ENCODE measurements at places on chromosomes 16 and 17.

DNA sequence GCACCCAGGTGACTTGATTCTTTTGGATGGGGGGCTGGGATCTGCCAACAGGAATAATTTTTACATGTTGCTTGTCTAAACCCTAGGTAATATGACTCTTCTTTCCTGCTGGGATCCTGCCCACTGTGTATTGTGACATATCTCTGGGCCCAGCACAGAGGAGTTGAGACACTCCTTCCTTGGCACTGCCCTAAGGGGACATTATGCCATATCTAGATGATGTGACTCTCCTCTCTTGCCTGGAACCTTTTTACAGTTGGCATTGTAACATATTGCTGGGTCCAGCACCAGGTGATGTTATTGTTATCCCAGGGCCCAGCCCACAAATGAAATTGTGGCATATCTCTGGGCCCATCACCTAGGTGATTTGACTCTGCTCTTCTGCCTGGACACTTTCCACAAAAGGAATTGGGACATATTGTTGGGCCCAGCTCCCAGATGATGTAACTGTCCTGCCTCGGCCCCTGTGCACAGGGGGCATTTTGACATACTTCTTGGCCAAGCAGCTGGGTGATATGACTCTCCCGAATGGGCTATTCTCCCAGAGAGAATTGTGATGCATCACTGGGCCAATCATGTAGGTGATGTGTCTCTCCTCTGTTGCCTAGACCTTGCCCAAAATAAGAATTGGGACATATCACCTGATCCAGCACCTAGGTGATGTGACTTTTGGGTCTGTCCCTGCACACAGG lies 1837.7 kb downstream of the TP53TG3F start:
- DNase-seq = no peak

DNA sequence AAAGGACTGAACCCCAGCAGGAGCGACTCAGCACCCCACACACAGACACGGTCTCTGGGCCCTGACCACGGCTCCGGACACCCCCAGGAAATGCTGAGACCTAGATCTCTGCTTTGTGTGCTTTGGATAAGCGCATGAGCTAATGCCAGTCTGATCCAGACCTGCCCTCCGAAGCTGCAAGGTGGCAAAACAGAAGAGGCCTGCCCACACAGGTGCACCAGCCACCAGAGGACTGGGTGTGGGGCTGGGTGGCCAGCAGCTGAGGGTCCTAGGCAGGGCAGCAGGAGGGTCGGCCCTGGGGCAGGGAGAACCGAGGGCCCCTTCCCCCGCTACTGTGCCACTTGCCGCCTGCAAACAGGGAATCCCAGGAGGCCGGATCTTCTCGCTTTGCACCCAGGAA lies 30.7 kb upstream of the EIF1 start:
- DNase-seq = no peak

DNA sequence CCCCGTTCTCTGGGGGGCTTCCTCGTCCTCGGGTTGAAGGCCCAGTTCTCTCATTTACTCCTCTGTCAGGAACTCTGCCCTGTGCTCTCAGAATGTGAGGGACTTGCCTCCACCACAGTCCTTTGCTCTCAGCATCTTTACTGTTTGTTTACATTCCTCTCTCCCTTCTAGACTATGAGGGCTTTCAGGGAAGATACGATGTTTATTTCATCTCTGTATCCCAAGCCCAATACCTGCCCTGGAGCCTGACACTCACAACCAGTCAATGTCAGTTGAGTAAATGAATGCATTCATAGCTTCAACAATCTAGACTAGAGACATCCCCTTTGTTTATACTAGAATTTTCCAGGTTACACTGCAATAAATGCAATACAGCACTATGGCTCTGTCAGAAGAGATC lies 409.6 kb upstream of the CDH11 start:
- DNase-seq = no peak

DNA sequence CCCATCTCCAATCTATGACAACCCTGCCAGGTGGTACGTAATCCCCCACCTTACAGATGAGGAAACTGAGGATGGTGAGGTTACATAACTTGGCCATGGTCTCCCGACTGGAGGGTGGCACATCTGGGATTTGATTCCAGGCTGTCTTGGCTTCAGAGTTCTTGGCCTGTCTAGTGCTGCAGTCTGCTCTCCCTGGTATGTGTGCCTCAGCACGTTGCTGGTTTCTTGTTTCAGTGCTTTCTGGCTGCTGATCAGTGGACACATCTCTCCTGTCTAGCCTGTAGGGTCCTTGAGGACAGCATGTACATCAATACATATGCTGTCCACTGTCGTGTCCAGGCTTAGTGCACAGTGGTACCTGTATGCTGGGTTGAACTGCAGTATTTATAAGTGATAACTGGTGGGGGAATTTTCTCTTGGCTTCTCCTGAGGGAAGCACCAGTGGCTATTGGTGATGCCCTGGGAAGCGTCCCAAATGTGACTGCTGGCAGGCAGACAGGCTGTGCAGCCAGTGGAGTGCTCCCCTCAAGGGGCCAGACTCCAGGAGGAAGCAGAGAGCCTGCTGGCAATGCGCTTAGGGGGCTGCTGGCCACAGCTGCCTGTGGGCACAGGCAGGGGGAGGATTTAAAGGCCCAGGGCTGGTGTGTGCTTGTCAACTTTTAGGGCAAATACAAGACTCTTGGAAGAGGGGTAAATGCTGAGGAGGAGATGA lies 14.4 kb downstream of the CTRL start:
- DNase-seq = no peak

DNA sequence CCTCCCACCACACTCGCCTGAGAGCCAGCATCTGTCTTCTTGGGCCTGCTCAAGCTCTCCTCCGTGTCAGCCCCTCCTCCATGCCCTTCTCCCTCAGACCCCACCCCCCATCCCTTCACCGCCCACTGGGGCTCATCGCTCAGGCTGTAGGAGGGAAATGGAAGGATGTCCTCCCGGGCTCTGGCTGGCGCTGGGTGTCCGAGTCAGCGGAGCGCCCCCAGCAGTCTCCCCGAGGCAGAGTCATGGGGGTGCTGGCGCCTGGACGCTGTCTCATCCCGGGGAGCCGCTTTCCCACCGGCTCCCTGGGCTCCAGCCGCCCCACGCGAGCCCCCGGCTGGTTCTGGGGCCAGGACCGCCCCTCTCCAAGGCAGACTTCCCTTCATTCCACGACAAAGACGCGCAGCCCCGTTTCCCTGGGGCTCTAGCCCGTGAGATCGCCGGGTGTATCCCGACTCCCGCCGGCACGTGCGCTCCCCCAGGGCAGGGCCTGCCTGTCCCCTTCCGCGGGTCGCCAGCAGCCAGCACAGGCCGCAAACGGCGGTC lies 428 bp upstream of the ANTKMT start:
- no peak for DNase-seq

- DNase-seq = no peak
Measured at GRCh38 chr17:22703786-22704441, 1011.6 kb downstream of the KCNJ18 start.

DNA sequence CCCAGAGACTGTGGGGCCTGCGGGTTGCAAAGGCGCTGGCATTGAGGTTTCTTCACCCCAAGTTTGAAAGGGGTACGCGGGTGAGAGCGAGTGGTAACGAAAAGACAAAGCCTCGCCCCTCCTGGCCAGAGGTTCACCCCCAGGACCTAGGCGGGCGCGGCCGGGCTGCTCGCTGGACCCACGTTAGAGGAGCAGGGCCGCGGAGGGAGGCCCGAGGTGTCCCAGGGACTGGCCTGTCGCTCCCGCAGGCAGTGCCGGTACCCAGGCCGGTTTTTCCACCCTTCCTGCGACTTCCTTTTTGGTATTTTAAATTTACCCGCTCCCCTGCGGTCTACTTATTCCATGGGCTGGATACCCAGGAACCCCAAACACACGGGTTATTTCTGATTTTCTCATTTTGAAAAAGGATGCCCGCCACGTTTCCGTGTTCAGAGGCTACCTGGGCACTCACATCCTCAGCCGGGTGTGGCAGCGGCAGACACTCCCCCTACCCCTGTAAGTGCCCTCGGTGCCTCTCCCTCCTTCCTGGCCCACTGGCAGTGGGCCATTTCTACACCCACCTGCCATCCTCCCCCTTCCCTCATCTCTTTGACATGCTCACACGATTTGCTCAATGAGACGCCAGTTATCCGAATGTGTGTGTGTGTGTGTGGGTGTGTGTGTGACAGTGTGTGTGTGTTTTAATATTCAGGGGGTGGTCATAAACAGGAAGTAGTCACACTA lies 1.6 kb upstream of the FOXL1 start:
- no peak for DNase-seq

- no peak for DNase-seq
Measured at GRCh38 chr16:10876315-10876714, 687 bp upstream of the CIITA start.

- DNase-seq = no peak
Measured at GRCh38 chr16:84237994-84238750, 1.6 kb downstream of the KCNG4 start.

- peak; percentile 16 for DNase-seq
Measured at GRCh38 chr17:6061290-6061689, 8.9 kb upstream of the WSCD1 start.

GRCh38 chr17:66450008-66450851 lies 147.8 kb downstream of the PRKCA start:
- DNase-seq = no peak

GRCh38 chr17:4959261-4959965 lies 8.2 kb downstream of the SPAG7 start:
- DNase-seq = no peak

DNA sequence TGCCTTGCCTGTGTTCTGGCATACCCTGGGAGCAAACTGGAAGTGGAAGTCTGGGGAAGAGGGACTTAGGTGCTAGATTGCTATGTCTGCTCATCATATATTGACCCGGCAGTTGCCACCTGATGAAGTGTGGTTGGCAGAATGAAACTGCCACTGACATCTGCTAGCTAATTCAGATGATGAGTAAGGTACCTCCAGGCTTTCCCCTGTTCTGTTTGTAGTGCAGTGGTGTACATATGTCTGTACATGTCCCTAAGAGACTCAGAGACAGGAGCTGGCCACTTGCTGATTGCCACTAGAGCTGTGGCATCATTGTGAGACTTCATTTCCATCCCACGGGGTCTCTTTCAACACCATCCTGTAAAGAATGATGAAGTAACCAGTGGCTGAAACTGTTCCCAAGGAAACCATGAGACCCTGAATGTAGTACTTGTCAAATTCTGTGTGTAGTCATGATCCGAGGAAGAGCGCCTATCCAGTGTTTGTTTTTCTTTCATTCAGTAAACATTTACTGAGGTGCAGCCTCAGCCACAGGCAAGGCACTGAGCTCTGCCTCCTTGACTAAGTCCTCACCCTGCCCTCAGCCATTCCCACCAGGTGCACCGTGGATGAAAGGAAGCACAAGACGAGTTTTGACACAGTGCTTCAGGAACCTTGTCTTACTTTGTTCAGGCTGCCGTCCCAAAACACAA lies 13.2 kb downstream of the CLUAP1 start:
- DNase-seq = no peak

DNA sequence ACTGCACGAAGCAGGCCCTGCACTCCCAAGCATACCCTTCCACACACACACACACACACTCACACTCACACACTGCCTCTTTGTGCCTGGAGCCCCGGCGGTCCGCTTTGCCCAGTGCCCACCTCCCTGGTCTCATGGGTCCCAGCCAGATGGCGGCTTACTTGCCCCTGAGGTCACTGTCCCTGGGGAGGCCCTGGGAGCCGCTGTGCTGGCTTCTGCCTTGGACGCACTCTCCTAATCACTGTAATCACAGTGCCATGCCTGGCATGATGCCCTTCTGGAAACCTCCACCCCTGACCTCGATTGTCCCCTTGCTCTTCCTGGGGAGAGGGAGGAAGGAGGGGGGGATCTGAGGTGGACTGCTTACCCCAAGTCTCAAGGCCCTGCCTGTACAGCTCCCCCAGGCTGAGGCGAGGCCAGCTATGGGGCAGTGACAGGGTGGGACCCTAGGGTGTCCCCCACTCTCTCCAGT lies 36.0 kb downstream of the ARHGAP23 start:
- no peak for DNase-seq

- DNase-seq = no peak
Measured at GRCh38 chr17:9205520-9206409, 184.5 kb downstream of the NTN1 start.

GRCh38 chr16:84332975-84333684 lies 35.2 kb upstream of the ATP2C2 start:
- no peak for DNase-seq

- DNase-seq = no peak
Measured at GRCh38 chr17:33436321-33436720, 143.2 kb upstream of the ASIC2 start.

- no peak for DNase-seq
Measured at GRCh38 chr16:48613061-48613957, 3.3 kb upstream of the N4BP1 start.

GRCh38 chr16:65819136-65819898 lies 547.2 kb upstream of the CDH5 start:
- DNase-seq = no peak

DNA sequence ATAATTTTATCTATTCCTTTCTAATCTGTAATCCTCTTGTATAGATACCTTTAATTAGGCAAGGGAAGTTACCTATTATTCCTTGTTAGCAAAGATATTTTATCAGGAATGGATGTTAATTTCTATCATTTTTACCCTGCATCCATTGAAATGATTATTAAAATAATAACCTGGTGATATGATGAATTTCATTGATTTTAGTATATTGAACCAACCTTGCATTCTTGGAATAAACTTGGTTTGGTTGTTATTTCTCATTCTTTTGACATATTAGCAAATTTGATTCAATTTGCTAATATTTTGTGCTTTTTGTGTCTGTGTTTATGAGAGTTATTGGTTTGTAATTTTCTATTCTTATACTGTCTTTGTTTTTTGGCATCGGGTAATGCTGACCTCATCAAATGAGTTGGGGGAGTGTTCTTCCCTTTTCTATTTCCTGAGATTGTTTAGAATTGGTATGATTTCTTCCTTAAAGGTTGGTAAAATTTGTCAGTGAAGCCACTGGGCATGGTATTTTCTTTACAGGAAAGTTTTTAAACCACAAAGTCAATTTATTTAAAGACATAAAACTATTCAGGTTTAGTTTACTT lies 250.4 kb upstream of the PMFBP1 start:
- no peak for DNase-seq

GRCh38 chr17:59425085-59425931 lies 93.9 kb downstream of the YPEL2 start:
- DNase-seq = no peak

DNA sequence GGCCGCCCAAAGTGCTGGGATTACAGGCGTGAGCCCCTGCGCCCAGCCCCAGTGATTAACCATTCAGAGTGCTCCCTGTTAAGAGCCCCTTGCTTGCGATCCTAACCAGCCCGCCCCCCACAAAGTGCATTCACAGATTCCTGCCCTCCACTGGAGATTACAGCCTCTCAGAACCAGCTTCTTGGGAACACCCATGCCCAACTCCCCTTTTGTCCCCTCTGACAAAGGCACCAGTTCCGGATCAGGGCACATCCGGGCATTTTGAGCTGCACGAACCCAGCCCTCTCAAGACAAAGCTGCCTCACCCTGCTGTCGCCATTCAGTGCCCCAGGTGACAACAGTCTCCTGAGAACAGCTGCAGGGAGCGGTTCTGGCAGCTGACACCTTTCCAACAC lies 848 bp upstream of the KRT19 start:
- DNase-seq = no peak

- no peak for DNase-seq
Measured at GRCh38 chr16:90037276-90037675, 18.0 kb upstream of the DBNDD1 start.

- DNase-seq = no peak
Measured at GRCh38 chr17:8552577-8553320, 77.8 kb downstream of the MYH10 start.

- no peak for DNase-seq
Measured at GRCh38 chr17:81666092-81666341, 388 bp downstream of the OXLD1 start.

GRCh38 chr17:4553669-4554068 lies 1.5 kb downstream of the MYBBP1A start:
- DNase-seq = no peak
